ENCODE measurements at places on chromosomes 13 and 19. TPM values are rescaled to one million over a fixed set of nuclear protein-coding genes. Genes with fewer than 3 reads are reported as not detected.
A peak's percentile ranks its signal among the peaks of the same experiment; 100 is the strongest.

GRCh38 chr13:111549464-111549863 is 229.0 kb downstream of the TEX29 start:
- no peak overlapping the region for H3K27ac ChIP-seq
- no peaks in the 10 kb centered on the region for H3K27me3 ChIP-seq
- H3K4me1 ChIP-seq = no peaks in the 10 kb centered on the region
- DNase-seq = no peak

DNA sequence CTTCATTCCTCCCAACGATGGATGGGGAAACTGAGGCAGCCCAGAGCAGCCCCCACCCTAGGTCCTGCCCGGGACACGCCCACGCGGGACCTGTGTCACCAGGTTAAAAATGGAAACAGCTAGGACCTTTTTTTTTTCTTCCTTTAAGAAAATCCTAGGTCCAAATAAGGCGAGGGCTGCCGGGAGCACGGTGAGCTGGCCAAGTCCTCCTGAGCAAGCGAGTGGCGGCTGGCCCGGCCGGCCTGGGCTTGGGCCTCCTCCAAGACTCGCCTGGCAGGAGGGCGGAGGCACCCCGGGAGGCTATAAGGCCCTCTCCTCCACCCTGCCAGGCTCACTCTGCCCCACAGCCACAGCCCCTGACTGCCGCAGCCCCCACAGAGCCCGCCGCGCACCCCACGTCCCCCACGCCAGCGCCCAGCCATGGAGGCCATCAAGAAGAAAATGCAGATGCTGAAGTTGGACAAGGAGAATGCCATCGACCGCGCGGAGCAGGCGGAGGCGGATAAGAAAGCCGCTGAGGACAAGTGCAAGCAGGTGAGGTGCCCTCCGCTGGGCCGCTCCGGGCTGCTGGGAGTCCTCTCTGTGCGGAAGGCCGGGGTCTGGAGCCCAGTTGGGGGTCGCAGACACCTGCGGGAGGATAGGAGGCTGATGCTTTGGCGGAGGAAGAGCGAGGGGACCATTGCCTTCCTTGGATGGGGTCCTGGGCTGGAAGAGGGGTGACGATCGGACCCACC is 8.9 kb upstream of the TPM4 start:
- H3K4me3 ChIP-seq = peak overlapping the region; percentile 65
- peak overlapping the region; percentile 52 for H3K27ac ChIP-seq
- no peaks in the 10 kb centered on the region for H3K36me3 ChIP-seq
- no peaks in the 10 kb centered on the region for H3K27me3 ChIP-seq
- no peaks in the 10 kb centered on the region for H3K4me1 ChIP-seq
- DNase-seq = peak; percentile 80

Gene LILRB5
- total RNA-seq = 4.1 TPM

- H3K36me3 ChIP-seq = no peaks in the 10 kb centered on the region
- no peak overlapping the region for H3K27ac ChIP-seq
- H3K27me3 ChIP-seq = no peaks in the 10 kb centered on the region
- no peak overlapping the region for H3K4me3 ChIP-seq
- DNase-seq = no peak
- H3K4me1 ChIP-seq = no peaks in the 10 kb centered on the region
These were observed 200.2 kb downstream of the COL4A1 start for GRCh38 chr13:110106726-110107125.

GRCh38 chr13:54133746-54134145 is 1105.1 kb downstream of the OLFM4 start:
- no peak overlapping the region for H3K4me3 ChIP-seq
- no peaks in the 10 kb centered on the region for H3K27me3 ChIP-seq
- DNase-seq = no peak
- H3K4me1 ChIP-seq = no peaks in the 10 kb centered on the region
- no peak overlapping the region for H3K27ac ChIP-seq
- H3K36me3 ChIP-seq = no peaks in the 10 kb centered on the region

DNA sequence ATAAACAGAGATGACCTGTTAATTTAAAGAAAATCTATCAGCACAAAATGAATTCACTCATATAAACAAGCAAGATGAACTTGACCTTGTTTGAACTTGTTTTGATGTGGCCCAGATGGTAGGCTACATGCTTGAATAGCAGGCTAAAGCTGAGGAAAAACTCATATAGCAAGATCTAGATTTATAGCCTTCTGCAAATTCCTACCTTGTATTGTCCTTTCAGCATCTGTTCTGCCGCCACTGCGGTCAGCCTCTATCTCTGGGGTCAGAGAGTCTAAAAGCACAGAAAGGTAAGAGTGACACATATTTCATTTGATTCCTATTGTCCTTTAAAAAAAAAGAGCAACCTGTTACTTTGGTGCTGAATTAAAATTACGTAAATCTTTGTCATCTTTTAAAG is 392.1 kb downstream of the DACH1 start:
- H3K27ac ChIP-seq = no peak overlapping the region
- no peak for DNase-seq
- no peaks in the 10 kb centered on the region for H3K27me3 ChIP-seq
- no peaks in the 10 kb centered on the region for H3K36me3 ChIP-seq

All from ovary (tissue), 10 donors.